ENCODE measurements at places on chromosomes 3 and 15.

GRCh38 chr3:168249550-168250414 lies 154.1 kb upstream of the GOLIM4 start:
- peak; percentile 85 for DNase-seq

- DNase-seq: no peak
Observed at GRCh38 chr3:10762611-10763247, 53.3 kb upstream of the SLC6A11 start.

DNA sequence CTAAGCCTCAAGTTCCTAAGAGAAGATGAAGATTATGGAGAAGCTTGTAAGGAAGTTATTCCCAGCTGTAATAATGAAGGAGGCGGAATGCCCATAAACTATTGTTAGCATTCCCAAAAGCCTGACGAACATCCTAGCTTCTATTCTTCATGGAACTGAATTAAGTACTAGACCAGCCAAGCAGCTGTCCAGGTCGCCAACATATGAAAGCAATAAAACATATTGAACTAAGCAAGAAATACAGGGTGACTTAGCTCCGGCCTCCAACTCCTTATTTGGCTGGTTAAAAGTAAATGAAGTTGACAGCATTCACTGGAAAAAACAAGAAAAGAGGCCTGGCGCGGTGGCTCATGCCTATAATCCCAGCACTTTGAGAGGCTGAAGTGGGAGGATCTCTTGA lies 174.0 kb upstream of the TPM1 start:
- no peak for DNase-seq

- DNase-seq: no peak
Observed at GRCh38 chr3:136783708-136784191, 31.6 kb upstream of the STAG1 start.

DNA sequence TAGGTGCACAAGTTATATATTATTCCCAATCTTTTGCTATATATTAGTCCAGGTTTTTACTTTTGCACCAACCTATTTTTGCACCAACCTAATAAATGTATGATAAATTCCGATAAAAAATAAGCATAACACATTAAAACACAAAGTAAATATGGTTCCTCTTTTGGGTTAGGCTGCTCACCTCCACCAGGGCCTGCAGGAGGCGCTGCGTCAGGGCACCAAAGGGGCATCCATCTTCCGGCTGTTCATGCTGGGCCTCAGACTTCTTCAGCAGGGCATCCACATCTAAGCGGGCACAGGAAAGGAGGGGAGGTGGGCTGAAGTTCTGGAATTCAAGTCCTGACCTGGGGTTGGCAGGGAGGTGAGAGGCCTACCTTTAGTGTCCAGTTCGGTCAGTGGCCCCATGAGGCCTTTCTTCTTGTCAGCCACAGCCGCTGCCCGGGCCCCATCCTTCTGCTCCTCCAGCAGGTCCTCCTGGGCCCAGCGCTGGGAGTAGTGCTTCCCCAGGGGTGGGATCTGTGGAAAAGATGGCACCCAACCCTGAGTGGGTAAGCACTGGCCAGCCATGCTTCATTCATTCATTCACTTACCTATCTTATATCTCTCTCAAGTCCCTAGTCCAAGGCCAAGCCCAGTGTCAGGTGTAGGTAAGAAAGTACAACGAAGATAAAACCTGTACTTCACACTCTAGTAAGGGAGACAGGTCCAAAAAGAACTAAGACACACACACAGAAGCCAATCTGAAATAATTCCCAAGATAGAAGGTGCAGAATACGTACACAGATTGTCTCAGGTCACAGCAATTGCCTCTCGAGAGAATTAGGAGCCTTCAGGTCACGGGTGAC lies 5.2 kb downstream of the TADA3 start:
- DNase-seq: no peak

DNA sequence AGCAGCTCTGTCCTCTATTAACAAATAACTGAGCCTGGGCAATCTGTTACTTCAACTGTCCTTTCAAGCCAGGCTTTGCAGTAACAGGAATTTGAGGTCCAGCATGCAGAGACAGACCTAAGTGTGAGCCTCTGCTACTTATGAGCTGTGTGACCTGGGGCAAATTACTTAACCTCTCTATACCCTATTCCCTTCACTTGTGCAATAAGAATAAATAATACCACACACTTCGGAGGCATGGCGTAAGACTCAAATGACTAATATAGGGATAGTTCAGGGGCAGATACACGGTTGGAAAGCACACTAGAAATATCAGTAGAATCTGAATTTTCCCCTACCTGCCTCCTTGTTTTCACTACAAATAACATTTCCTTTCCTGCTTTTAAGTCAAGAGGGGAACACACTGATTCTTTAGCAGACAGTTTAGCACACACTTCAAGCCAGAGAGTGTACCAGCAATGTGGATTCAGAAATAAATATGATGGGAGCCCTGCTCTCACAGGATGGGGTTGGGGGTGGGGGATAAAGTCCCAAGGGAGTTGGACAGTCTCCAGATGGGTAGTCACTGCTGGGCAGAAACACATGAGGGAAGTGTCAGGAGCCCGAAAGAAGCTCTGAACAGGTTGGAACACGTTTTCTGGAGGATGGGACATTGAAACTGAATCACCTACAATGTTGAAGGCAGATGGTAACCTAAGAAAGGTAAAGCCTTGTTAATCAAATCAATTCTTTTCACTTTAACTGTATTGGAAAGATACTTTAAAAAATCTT lies 61.8 kb upstream of the RBP1 start:
- DNase-seq: no peak

DNA sequence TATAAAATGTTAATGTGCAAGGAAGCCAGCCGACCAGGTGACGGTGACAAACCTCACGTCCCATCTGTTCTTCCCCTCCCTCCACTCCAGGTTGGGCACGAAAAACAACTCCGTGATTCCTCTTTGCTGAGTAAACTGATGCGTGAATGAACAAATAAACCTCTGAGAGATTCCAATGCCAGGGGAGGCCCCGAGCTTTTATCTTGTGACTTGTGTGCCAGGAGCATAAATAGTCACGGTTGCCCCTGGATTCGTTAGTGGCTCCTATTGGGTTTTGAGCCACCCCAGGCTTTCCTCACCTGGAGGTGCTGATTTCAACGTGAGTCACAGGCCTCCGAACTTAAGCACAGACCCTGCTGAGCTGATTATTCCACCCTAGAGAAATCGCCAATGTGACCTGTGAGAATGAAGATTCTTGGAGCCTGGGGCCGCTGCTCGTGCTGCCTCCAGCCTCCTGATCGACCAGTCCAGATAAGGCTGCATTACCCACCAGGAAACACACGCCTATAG lies 119.2 kb downstream of the SHQ1 start:
- no peak for DNase-seq

- DNase-seq: no peak
Observed at GRCh38 chr15:40130799-40131502, 22.3 kb upstream of the BMF start.

- no peak for DNase-seq
Observed at GRCh38 chr3:72316501-72317279, 531.6 kb downstream of the SHQ1 start.

DNA sequence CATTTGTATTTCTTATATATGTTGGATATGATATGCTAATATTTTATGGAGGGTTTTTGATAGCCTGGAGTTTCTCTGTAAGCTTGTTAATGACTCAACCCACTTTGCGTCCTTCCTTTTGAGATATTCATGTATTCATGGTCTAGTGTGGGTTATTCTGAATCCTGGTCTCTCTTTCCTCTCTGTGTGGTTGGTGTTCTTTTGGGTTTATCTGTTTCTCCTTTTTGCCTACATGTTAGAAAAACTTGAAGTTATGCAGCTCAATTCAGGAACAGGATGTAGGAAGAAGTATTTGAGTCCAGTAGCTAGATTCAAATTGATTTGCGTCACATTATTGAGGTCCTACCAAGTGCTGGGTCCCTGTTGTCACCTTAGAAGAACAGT lies 28.1 kb downstream of the CMTM7 start:
- DNase-seq: no peak

DNA sequence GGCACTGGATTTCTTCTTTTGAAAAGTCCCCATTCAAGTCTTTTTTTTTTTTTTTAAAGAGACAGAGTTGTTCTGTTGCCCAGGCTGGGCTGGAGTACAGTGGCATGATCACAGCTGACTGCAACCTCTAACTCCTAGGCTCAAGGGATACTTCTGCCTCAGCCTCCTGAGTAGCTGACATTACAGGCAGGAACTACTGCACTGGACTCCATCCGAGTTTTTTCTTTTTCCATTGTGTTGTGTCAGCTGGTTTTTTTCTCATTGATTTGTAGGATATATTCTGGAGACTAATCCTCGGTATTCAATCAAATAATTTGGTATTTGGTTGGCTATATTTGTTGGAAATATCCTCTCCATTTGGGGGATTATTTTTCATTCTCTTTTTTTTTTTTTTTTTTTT lies 11.8 kb downstream of the POLR2M start:
- DNase-seq: no peak

GRCh38 chr3:145903472-145904013 lies 257.4 kb downstream of the PLOD2 start:
- no peak for DNase-seq

DNA sequence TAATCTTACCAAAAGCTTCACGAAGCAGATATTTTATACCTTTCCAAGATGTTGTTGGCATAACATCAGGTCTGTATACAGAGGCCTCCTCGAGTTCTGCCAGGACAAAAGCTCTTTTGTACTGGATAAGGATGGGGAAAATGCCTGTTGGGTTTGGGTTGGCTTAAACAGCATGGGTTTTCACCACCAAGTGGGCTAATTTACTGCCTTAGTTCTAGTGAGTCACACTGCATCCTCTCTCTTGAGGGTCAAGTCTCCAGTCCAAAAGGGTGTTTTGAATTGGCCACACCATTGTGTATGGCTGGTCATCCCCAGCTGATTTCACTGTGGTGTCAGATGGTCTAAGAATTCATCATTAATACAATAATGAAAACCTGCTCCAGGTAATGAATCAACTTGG lies 26.1 kb upstream of the BHLHE40 start:
- no peak for DNase-seq

- DNase-seq: no peak
Observed at GRCh38 chr3:195881276-195881988, 26.9 kb downstream of the TNK2 start.

DNA sequence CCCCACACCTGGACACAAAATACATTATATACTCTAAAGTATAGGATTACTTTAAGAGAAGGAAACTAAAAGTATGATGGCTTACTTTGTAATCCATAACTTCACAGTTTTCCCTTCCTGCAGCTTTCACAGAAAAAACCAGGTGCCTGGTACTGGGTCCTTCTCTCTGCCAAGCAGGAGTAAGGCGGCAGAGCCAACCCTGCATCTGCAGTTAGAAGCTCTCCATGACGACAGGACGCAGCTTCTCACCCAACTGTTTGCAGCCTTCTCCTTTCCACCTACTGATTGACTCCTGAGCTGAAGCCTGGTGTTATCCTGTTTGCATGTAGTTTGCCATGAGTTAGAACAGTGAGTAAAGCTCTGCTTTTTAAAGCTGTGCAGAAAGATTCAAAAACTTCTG lies 6.7 kb downstream of the MRAS start:
- no peak for DNase-seq

DNA sequence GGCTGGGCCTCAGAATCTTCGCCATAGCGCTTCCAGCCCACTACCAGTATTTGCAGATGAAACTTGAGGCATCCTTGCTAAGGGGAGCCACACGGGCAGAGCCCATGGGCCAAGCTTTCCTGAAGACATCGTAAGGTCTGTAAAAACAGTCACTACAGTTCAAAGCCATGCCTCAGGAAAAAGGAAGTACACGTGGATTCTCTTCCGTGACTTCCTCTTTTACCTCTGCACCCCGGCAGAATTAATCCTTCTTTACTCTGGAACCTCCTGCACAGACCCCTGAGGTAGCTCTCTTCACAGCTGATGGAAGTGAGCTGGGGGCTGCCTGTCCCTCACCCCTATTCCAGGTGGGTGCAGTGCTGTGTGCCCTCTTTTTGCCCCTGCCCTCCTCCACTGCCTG lies 129.2 kb downstream of the CHDH start:
- DNase-seq: no peak

DNA sequence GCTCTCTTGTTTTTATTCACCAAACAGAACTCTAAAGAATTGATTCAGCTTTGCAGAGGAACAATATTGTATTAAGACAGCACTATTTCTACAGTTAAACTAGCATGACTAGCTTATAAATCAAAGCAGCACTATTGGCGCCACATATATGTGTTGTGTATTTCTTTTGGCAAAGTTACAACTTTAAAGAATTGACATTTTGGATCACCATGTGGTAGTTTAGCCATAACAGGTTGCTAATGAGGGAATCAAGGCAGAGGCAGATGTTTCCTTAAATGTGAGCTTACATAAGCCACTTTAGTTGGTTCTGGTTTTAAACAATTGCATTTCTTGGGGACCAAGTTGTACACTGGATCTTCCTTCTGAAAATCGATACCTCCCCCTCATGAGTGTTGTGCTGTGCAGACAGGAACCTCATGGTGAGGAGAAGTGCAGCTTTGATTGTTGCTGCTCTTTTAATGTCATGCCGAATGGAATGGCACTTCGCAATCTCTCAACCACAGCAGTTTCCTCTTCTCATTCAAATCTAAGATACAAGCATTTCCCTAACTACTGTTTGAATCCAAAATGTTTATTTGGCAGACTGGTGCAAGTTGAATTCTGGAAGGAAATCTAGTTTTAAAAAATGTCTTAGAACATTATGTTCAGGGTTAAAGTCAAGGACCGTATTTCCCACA lies 151.2 kb downstream of the MYRIP start:
- DNase-seq: no peak

- no peak for DNase-seq
Observed at GRCh38 chr3:170257145-170257544, 34.9 kb downstream of the PRKCI start.

- no peak for DNase-seq
Observed at GRCh38 chr3:194396859-194397756, 2.0 kb downstream of the GP5 start.

GRCh38 chr3:153967260-153967659 lies 153.9 kb upstream of the ARHGEF26 start:
- DNase-seq: no peak

- DNase-seq: no peak
Observed at GRCh38 chr3:52890735-52891134, 6.6 kb downstream of the STIMATE start.

- DNase-seq: no peak
Observed at GRCh38 chr3:113847664-113848461, 9.3 kb downstream of the GRAMD1C start.

DNA sequence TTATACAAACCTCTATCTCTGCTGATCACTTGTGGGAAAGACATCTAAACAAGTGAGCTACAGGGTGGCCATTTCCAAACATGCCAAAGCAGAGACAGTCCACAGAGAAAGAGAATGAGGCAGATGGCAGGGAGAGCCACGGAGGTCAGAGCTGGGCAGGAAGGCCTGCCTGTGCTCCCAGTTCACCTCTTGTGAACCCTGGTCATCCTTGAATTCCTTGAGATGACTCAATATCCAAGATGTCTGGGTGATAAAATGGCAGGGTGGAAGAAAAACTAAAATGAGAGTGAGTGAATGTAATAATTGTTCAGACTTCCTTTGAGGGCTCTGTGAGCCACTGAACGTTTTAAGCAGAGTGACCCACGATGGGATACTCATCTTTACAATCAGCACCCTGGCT lies 104.8 kb downstream of the PLCH1 start:
- DNase-seq: no peak

Data from lower lobe of right lung (tissue), 2 donors.